Lower lobe of right lung (tissue), 2 donors: ENCODE measurements at places on chromosomes 12 and 14.

DNA sequence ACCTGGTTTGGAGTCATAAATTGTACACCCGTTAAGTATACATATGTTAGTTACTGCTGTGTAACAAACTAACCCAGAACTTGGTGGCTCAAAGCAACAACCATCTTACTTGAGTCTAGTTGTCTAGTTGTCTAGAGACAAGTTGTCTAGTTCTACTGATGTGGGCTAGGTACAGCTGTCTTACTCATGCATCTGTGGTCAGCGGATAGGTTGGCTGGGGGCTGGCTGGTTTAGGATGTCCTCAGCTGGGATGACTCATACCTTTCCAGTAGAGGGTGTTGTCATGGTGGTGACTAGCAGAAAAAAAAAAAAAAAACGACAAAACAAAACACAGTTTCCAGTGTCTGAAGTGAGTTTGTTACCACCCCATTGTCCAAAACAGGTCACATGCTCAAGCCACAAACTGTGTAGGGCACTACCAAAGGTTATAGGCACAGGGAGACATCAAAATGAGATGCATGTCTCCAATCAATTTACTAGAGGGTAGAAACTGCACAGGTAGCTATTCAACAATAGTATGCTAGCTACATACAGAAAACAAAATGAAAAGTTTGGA, 680.3 kb downstream of the MED13L start:
- DNase-seq: no peak

DNA sequence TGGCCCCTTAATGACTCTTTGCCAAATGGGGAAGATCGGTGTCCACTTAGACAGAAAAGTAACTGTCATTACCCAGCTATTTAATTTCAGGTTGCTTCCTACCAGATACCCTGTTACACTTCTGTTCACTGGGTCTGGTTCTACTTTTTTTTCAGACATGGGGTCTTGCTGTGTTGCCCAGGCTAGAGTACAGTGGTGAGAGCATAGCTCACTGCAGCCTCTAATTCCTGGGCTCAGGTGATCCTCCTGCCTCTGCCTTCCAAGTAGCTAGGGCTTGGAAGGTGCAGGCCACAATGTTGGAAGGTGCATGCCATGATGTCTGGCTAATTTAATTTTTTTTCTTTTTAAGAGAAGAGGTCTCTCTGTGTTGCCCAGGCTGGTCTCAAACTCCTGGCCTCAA, 147.0 kb upstream of the ARHGAP5 start:
- no peak for DNase-seq

GRCh38 chr14:81837304-81837703, 303.7 kb upstream of the SEL1L start:
- DNase-seq: no peak

DNA sequence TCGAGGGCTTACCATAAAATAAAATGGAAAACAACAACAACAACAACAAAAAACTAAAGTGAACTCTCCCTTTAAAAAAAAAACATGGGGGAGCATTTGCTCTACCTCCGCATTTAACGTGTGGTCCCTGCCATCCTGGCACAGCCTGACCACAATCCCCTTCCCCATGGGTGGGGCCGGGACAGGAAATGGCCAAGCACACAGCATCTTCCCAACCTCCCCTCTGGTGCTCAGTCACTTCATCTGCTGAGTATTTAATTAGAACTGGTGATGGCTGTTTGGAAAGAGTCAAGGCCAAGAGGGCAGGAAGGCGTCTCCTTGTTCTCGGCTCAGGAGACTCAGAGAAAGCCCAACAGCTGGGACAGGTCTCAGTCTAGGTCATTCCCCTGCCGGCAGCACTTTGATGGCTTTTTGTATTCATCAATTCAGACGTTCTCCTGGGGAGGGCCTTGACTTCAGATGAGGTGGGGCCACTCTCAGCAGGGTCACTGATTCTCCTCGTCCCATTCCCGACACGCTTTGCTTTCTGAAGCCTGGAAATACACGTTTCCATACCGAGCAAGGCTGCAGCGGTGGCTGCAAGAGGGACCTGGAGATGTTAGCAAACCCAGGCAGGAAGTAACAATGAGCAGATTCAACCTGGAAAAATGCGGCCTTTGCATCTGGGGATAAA, 44.4 kb downstream of the ANO2 start:
- DNase-seq: no peak

- DNase-seq: peak; percentile 86
These were observed 46.7 kb downstream of the FAM222A start for GRCh38 chr12:109760031-109760929.

DNA sequence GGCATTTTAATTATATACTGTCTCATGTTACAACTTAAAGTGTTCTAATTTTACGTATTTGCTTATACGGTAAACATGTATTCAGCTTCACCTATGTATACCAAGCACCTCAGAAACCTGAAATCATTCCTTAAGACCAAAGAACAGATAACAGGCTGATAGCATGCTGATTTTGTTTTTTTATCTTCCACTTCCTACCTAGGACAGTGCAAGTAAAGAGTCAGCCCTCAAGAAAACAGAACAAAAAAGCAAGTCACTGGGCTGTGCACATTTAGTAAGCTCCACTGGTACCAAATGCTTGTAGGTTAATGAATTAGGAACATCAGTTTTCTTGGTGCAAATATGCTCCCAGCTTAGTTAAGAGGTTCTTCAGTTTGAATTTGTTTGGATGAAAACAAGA, 611.3 kb downstream of the VRK1 start:
- no peak for DNase-seq

DNA sequence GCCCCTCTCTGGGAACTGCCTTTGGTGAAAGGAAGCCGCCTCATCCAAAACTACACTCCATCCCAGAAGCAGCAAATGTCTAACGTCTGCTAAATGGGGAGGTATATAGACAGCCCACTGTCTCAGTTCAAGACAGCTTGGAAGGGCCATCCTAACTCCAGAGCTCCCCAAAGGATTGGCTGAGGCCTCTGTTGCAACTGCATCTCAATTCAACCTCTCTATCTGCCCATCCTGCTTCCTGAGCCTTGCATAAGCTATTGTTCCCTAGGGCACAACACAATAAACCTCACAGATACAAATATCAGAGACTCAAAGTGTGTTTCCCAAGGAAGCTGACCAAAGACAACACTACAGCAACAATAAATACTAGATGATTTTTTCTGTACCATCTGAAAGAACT, 495.2 kb upstream of the SOX5 start:
- no peak for DNase-seq

GRCh38 chr12:66852091-66852490, 173.2 kb upstream of the GRIP1 start:
- DNase-seq: no peak

GRCh38 chr14:91354979-91355685, 62.5 kb downstream of the CCDC88C start:
- DNase-seq: peak; percentile 23

DNA sequence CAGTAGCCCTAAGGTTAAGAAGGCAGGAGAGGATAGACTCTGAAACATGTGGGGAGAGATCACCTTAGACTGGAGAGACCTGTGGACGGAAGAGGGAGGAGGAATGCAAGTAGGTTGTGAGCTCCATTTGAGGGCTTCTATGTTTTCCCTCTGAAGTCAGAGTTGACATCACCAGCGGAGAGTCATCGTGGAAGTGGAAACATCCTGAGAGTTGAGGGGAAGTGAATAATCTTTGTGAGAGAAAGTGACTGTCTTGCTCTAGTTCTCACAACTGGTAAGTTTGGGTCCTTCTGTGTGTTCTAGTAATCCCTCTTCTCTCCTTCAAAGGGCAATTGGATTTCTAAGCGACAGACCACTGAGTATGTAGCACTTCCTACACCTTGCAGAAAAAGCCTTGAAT, 103.6 kb upstream of the CCND2 start:
- no peak for DNase-seq

GRCh38 chr12:14365294-14366208, at the start of gene ATF7IP:
TSS of gene ATF7IP (plus strand) at chr12:14365682. CDS start at chr12:14423916, 58,234 bp downstream.
- DNase-seq: peak; percentile 96

GRCh38 chr12:18919871-18920511, 182.1 kb downstream of the CAPZA3 start:
- no peak for DNase-seq

DNA sequence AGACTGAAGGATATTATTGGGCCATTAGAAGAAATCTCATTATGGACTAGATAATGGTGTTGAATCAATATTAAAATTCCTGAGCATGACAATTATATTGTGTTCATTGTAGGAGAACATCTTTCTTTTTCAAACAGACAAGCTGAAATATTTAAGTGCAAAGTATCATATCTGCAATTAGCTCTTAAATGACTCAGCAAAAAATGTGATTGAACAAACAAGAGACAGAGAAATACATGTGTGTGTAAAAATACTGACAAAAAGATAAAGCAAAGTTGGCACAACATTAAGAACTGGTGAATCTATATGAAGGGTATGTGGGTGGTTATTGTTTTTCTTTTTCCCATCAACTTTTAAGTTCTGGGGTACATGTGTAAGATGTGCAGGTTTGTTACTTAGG, 9.5 kb downstream of the CEP290 start:
- DNase-seq: no peak

DNA sequence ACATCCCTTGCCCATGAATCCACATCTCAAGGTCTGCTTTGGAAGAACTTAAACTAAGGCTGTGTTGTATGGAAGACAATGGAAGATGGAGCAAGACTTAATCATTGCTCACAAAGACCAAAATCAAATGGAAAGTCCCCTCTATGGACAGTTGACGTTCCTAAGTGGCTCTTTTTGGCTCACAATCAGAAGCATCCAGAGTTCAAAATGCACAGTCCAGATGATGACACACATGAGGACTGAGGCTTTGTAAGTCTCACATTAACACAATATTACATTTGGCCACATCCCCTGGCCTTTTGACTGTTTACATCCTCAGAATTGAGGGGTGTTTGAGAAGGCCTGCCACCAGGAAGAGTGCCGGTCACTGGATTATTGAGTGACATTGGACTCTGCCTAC, 122.3 kb upstream of the CPM start:
- DNase-seq: no peak

- DNase-seq: no peak
These were observed 4.4 kb upstream of the SOCS2 start for GRCh38 chr12:93568091-93568490.

GRCh38 chr14:36281309-36281708, 39.1 kb downstream of the MBIP start:
- DNase-seq: no peak

DNA sequence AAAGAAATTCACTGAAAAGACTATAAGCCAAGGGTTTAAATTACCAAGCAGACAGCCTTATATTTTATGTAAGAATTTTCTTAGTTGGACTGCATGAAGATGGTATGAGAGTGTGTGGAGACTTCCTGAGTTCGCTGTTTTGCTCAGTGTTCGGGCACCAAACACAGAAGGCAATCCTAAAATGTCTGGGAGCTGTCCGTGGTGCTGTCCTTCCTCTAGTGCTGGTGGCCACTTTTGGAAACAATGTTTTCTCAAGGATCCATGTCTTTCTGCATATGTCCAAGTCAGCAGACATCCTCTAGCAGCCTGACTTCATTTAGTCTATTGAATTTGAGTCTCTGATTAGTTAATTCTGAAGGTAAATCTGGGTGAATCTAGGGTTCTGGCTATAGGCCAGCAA, 135.8 kb downstream of the SLC8A3 start:
- DNase-seq: no peak

GRCh38 chr14:32627545-32628298, 298.6 kb downstream of the AKAP6 start:
- DNase-seq: no peak

DNA sequence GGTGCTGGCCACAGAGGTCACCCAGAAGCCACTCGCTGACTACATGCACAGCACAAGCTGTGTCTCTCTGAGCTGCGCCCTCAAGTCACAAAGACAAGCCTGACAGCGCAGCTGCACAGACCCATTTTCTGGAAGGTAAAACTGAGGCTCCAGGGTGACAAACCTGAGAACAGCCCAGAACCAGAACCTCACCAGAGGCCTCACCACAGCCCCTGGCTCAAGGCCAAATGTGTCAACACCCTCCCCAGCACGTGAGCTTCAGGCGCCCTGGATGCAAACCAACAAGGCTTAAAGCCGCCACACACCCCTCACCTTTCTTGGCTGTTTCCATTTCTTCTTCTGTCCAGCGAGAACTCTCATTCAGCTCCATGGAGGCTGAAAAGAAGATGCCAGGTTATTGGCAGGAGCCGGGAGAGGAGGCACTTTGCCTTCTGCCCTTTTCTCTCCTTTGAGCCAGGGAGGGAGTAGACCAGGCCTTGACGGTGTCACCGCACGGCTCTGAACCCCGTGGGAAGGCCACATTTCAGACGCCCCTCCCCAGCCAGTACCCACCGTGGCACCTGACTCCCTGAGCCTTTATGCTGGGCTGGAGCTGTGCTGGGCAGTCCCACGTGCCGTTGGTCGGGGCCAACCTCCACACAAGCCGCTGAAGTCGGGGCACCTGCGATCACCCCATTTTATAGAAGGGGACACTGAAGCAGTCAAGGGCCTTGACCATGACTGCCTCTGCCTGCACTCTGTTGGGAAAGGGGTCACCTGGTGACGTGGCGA, 103.1 kb downstream of the RFLNA start:
- DNase-seq: no peak

DNA sequence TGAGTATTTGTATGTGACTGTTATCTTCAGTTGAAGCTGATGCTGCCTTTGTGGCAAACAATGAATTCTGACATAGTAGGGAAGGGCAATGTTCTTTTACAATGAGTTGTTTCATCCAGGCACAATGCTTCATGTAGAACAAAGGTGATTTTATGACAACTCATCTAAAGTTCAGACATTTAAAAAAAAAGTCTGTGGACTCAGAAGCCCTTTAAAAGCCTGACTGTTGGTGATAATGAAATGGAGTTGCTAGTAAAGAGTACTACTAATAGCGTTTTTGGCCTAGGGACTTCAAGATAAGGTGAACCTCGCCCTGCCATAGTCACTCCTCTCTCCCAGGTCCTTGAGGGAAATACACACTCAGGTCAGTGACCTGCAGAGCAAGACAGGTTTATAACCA, 105.1 kb downstream of the AKAP6 start:
- no peak for DNase-seq

DNA sequence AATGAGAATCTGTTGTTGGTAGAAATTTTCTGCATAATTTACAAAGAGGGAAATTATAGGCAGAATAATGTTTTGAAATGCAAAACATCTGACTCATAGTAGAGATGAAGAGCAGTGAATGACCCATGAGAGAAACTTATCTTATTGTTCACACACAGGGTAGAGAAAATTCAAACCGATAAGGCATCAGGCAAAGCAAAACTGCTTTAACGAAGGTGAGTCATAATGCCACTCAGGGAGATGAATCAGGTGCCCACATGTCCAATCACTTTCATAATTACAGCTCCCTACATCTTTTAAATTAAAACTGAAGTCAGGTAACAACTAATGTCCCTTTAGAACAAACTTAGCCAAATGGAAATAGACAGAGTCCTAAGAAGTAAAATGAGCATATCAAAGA, 265.6 kb upstream of the GARIN6 start:
- DNase-seq: no peak

- DNase-seq: no peak
These were observed 28.1 kb downstream of the ZFHX2 start for GRCh38 chr14:23523229-23524016.

GRCh38 chr14:71555654-71556559, 376.3 kb upstream of the RGS6 start:
- no peak for DNase-seq
